Effector CD4-positive, alpha-beta T cell (primary cell): ENCODE measurements at places on chromosomes 3 and 15.

GRCh38 chr3:186315581-186316354, 46.3 kb downstream of the DGKG start:
- DNase-seq = no peak

- DNase-seq = peak; percentile 2
These were observed 412 bp upstream of the CTXN2 start for GRCh38 chr15:48190932-48191573.

- DNase-seq = no peak
These were observed 17.8 kb downstream of the MYL3 start for GRCh38 chr3:46845397-46845859.

GRCh38 chr3:46368569-46368968, 2.2 kb upstream of the CCR5 start:
- peak; percentile 33 for DNase-seq

GRCh38 chr3:183980403-183980802, 37.3 kb downstream of the ABCC5 start:
- DNase-seq = no peak

DNA sequence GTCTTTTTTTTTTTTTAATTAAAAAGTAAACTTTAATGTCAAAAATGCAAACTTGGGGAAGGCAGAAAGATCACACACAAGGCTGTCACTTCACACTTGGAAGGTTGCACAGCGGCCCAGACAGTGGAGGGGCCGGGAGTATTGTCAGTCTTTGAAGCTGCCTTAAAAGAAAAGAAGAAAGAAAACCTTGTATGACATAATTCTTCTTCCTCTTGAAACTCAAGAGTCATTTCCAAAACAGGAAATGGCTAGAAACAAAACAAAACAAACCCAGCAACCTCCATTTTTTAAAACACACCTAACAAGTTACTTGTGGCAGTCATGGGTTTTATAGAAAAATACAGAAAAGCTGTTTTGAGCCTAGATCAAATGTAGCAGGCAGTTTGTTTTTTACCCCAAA, 68.1 kb upstream of the MAGI1 start:
- no peak for DNase-seq

GRCh38 chr3:9864200-9864927, 15.7 kb downstream of the CIDEC start:
- DNase-seq = no peak

DNA sequence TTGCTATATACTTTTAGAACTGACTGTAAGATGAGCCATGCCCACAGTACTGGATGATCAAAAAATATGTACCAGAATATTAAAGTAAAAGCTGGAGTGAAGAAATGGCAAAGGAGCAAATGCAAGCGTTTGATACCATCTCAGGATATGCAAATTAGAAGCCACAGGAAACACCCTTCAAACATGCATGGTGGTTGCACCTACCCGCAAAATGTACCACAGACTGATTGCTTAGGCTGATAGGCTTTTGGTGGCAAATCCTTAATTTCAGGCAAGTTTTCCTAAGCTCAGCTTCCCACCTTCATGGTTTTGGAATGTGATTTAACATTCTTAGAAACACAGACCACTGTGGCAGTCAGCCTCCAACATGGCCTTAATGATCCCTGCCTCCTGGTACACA, 149.0 kb downstream of the PDZRN3 start:
- no peak for DNase-seq

- DNase-seq = no peak
These were observed 63.7 kb downstream of the PRICKLE2 start for GRCh38 chr3:64161481-64161952.

- no peak for DNase-seq
These were observed 26.3 kb downstream of the MRPS11 start for GRCh38 chr15:88493844-88494243.

DNA sequence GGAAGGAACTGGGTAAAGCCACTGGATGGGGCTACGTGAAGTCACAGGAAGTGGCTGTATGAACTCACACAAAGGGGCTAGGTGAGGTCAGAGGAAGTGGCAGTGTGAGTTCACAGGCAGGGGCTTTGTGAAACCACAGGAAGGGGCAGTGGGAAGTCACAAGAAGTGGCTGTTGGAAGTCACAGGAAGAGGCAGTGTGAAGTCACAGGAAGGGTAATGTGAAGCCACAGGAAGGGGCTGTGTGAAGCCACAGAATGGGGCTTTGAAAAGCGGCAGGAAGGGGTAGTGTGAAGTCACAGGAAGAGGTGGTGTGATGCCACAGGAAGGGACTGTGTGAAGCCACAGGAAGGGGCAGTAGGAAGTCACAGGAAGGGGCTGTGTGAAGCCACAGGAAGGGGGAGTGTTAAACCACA, 34.6 kb downstream of the GASK1A start:
- DNase-seq = no peak

DNA sequence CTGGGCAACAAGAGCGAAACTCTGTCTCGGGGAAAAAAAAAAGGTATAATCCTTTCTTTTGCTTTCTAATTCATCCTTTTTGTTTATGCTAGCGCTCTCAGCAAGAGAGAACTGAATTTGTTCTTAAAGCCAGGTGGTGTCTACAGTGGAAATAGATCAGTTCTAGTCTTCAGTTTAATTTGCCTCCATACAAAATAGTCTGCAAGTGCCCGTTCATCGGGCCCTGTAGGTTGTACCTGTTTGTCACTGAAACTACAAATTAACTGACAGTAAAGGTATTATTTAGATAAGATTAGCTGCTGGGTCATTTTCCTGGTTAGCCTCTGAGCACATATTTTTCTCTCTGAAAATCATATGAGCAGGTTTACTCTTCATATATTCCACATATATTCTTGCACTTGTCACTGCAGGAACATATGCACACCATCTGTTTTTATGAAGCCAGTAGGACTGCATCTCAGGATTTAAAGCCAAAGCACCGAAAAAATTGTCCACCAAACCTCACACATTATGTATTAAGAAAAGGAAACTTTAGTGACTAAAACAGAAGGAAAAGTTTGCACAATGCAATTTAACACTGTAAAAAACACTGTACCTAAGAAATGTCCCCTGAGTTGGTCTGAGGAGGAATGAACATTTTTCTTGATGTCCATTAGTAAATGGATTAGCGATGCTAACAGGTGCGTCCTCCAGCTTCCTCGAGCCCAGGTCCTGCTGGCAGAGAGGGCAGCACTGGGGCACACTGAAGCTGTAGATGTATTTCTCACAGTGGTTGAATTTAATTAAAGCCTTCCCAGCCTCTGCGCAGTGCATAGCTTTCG, 437 bp downstream of the MKRN2OS start:
- no peak for DNase-seq

- DNase-seq = no peak
These were observed 90.6 kb upstream of the GRM7 start for GRCh38 chr3:6770397-6770690.

- DNase-seq = no peak
These were observed 130.9 kb upstream of the SATB1 start for GRCh38 chr3:18556001-18556408.

- no peak for DNase-seq
These were observed 93.7 kb downstream of the ABI3BP start for GRCh38 chr3:100899440-100900091.

GRCh38 chr15:76168237-76168984, 108.6 kb downstream of the TMEM266 start:
- no peak for DNase-seq

DNA sequence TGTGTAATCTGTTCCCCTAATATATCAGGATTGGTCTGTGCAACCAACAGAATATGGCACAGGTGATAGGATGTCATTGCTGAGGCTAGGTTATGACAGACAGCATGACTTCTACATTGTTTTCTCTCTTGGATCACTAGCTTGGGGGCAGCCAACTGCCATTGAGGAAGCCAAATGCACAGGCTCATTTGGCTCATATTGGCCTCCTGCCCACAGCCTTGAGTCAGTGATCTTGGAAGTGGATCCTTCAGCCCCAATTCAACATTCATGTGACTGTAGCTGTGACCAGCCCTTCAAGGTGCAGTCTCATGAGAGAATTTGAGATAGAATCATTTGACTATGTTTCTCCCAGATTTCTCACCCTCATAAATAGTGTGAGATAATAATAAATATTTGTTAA, 675.6 kb downstream of the GRM7 start:
- DNase-seq = no peak

DNA sequence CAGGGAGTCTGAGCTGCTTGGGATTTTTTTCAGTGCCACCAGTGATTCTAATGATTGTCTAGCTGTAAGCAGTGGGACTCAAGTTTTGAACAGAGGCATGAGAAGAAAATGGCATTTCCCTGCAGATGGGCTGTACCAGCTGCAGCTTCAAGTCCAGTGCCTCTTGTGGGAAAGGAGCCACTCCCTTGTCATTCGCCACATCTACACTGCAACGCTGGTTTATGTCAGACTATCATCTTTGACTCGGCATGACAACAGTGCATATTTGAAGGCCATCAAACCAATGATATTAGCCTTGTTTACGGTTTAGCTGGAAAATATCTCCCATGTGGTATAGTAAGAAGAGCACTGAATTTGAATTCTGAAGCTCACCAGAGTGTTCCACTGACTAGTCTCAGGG, 22.2 kb downstream of the SCG5 start:
- DNase-seq = no peak

DNA sequence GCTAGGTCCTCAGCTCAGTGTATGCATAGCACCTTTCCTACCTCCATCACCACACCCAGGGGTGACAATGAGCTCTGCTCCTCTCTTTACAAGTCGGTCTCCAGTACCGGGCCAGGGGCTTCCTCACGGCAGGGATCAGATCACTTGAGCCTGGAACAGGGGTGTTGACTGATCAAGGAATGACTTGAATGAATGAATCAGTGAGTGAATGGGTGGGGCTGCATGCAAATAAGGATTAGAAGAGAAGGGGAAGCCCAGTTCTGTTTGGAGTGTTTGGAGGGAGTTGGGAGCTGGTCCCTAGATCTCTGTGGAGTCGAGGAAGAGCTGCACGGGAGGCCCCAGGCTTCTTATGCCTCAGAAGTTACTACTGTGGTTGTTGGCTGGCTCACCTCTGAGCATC, 87.0 kb downstream of the TMEM266 start:
- no peak for DNase-seq

- no peak for DNase-seq
These were observed 130.6 kb downstream of the MBNL1 start for GRCh38 chr3:152399374-152399773.

DNA sequence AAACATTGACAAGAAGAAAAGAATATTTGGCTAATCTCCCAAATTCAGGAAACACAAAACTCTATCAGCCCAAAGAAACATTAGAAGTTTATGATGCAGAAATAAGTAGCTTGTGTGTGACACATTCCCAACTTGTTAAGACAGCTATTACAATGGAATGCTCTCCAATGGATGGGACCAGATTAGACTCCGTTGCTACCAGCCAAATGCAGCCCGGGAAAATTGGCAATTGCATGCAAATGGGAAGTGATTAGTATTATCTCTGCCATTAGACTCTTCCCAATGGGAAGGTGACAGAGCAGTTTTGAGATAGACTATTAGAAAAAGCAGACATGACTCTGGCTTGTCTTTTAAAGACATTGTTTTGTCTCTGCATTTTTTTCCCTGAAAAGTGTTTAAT, 37.4 kb upstream of the KCNMB2 start:
- no peak for DNase-seq

DNA sequence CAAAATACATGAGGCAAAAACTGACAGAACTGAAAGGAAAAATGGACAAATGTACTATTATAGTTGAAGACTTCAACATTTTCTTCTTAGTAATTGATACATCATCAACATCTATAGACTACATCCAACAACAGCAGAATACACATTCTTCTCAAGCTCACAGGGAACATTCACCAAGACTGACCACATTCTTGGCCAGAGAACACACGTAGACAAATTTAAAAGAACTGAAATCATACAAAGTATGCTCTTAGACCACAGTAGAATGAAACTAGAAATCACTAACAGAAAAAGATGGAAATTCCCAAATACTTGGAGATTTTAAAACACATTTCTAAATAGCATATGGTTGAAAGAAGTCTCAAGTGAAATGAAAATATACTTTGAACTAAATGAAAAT, 55.1 kb upstream of the NSMCE3 start:
- DNase-seq = no peak

- no peak for DNase-seq
These were observed 166.4 kb downstream of the C3orf70 start for GRCh38 chr3:184986366-184986889.
